Stimulated activated CD8-positive, alpha-beta memory T cell treated with anti-CD3 and anti-CD28 coated beads, Interleukin-15, amount 100 ng/mL, for 1 hour (primary cell): ENCODE measurements at places on chromosomes 2 and 18.

GRCh38 chr2:143110758-143111428 lies 18.3 kb upstream of the ARHGAP15 start:
- peak; percentile 41 for DNase-seq

DNA sequence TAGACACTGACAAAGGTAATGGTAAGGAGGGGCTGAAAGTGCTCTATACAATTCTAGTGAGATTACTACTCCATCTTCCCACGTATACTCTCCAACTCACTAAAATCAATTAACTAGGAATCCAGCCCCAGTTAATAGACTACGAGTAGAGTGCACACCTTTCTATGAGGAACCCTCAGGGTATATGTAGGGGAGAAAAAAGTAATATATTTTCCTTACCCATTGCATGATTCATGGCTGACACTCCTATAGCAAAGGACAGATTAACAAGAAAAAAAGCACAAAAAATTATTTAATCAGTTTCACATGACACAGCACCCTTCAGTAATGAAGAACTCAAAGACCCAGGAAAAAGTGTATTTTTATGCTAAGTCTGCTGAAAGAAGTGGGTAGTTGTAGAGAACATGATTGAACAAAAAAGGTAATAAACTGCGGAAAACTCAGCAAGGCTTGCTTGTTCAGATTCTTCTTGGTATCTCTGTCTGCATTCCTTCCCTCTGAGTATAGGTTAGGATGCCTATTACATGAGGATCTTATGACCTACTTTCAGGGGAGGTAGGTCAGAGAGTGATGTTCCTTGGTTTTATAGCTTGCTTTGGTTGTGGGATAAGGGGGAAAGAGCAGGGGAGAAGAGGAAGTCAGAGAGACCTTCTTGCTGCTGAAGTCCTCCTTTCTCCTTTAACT lies 342.0 kb upstream of the DLGAP1 start:
- DNase-seq = no peak

DNA sequence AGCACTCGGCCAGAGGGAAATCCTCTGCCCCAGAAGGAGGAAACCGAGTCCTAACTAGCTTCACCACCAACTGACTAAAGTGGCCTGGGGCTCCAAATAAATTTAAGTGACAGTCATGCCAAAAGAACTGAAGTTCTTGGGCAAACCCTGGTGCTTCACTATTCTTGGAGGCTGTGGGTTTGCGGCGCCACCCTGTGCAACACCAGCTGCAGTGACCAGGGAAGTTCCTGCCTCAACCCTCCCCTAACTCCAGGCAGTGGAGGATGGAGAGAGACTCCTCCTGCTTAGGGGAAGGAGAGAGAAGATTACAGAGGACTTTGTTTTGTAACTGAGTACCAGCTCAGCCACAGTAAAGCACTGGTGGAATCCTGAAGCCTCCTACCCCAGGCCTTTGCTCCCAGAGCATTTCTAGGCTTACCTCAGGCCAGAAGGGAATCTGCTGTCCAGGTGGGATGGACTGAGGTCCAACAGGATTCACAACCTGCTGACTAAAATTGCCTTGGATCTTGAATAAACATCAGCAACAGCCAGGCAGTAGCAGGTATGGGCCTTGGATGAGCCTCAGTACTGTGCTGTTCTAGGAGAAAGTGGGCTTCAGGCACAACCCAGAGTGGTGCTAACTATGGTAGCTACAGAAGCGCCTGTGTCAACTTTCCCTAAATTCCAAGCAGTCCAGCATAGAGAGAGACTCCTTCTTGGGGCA lies 29.4 kb upstream of the BMP10 start:
- no peak for DNase-seq

- DNase-seq = no peak
These were observed 103.0 kb downstream of the ZAP70 start for GRCh38 chr2:97816411-97816810.

DNA sequence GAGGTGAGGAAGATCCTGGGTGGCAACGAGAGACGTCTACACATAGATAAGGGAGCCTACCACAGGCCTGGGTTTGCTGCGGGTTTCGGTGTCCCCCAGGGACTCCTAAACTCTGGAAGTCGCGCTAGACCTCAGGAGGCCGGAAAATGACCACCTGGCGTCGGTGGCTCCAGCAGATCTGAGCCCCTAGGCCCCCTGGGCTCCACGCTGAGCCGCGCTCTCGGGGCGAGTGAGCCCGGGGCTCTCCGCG lies 987 bp upstream of the DLX1 start:
- no peak for DNase-seq

DNA sequence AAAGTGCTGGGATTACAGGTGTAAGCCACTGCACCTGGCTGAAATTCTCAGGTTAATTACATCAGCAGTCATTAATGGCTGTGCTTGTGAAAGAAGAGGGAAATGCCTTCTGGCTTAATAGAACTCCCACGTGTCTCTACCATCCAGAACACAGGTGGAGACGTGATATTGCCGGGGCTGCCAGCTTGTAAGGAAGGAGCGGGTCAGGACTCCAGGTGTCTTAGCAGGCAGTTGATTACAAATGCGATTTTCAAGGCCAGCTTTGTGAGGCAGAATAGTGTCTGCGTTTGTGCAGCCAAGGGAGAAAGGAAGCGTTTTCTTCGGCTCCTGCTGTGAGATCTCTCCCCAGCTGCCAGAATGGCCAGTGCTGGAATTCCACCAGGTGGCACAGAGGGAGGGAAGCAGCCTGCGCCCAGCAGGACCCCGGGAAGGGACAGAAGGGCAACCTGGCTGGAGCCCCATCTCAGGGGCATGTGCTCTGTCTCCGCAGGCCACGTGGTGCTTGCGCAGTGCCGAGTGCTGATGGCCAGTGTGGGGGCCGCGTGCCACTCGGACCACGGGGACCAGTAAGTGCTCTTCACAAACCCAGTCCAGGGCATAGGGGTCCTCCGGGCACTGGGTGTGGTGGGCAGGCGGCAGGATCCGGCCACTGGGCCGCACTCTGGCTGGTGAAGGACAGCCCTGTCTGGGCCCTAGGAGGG lies 3.7 kb upstream of the ESPNL start:
- no peak for DNase-seq

DNA sequence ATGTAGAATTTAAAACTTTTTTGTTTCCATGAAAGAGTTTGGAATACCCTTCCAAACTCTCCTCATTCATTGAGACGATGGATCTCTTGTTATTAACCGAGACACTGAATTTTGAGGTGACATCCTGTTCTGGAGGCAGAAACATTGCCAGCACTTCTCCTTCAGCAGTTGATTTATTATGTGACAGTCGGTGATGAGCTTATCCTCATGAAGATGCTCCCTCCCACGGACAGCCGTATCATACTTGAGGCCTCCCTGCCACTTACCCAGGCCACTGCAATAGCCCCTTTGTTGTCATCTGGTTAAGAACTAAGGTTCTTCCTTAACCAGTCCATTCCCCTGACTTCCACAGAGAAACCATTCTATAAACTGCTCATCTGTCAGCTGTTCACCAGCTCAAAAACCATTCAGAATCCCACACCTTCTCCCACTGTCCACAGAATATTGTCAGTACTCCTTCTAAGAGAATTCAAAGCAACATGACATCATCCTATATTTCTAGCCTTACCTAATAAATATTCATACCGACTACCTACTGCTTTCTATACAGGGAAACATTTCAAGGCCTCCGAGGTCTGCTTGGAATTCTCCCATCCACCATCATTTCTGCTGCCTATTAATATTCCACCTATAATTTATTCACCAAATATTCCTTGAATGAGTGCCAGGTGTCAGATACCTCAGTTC lies 139.0 kb upstream of the TRIB2 start:
- DNase-seq = no peak

GRCh38 chr2:168397629-168398028 lies 58.4 kb upstream of the CERS6 start:
- no peak for DNase-seq

- DNase-seq = no peak
These were observed 78.6 kb upstream of the ACSL3 start for GRCh38 chr2:222782201-222782730.

GRCh38 chr2:69018678-69019095 lies 5.7 kb downstream of the ANTXR1 start:
- no peak for DNase-seq

GRCh38 chr2:105781274-105781978 lies 36.7 kb downstream of the NCK2 start:
- no peak for DNase-seq

DNA sequence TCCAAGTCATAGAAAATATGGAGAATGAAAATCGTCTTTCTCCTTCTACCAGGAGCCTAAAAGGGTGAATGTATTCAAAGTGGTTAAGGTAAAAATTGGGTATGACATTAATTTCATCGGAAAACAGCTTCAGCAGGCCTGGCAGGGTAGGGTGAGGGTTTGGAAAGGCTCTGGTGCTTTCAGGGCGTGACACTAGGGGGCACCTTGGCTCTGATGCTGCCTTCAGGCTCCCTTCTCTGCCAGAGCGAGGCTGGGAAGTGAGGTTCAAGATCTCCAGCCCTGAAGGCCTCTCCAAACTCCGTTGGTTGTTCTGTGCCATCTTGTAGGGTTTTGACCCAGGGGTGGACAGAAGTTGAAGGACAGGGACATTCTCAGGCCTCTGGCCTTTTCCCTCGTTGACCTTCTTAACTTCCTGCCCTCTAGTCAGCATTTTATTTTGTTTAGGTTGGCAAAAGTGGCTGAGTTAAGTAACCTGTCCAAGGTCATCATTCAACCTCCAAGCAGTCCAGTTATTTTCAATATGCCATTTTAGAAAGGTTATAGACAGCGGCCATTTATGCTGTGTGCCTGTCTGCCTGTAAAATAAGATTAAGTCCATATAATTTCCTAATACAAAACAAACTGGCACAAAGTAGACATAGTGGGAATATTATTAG lies 40.3 kb downstream of the EML6 start:
- no peak for DNase-seq

DNA sequence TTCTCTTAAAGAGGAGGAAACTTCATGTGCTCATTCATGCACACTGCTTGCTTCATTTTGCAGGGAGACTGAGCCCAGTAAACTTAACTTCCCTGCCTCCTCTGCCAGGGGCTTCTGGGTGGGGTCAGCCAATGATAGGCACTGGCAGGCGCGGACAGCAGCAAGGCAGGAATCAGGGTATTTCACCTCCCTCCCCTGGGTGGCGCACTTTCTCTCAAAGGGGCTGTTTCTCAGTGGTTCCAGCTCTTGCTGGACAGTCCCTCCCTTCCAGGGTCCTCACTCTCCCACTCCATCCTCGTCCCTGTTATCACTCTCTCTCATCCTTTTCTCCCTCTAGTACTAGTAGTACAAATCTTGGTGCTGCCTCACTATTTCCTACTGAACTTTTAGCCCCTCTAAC lies 320.5 kb upstream of the ZNF521 start:
- DNase-seq = no peak

DNA sequence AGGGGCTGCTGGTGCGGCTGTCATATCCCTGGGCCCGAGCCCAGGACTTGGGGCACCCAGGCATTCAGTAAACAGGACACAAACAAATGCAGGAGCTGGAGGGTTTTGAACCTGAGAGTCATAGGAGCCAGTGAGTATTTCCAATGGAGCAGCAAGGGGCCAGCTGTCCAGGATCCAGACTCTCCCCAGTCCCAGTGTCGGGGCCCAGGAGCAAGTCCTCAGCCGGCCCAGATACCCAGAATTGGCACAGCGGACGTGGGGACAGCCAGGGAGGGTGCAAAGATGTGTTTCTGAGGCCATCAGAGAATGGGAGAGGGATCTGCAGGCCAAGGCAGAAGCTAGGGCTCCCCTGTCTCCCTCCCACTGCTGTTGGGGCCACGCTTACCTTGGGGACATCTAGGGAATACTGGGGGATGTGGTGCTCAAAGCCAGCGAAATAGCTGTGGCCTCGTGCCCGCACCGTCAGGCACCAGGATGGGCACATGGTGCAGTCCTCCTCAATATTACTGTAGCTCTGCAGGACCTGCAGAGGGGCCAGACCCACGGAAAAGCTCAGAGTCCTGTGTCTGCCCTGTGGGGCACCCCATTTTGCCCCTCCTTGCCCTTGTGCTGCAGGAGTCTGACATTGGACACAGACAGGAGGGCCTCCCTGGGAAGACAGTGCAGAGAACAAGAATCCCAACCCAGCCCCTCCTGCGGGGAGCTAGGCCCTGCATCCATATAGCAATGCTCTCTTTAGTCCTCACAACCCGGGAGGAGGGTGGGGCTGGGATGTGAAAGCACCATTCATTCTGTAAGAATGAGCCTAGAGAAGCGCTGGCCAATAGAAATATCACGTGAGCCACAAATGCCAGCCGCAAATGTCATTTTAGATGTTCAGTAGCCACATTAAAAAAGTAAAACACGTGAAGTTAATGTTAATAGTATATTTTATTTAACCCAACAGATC lies 15.4 kb downstream of the CFAP65 start:
- DNase-seq = no peak

DNA sequence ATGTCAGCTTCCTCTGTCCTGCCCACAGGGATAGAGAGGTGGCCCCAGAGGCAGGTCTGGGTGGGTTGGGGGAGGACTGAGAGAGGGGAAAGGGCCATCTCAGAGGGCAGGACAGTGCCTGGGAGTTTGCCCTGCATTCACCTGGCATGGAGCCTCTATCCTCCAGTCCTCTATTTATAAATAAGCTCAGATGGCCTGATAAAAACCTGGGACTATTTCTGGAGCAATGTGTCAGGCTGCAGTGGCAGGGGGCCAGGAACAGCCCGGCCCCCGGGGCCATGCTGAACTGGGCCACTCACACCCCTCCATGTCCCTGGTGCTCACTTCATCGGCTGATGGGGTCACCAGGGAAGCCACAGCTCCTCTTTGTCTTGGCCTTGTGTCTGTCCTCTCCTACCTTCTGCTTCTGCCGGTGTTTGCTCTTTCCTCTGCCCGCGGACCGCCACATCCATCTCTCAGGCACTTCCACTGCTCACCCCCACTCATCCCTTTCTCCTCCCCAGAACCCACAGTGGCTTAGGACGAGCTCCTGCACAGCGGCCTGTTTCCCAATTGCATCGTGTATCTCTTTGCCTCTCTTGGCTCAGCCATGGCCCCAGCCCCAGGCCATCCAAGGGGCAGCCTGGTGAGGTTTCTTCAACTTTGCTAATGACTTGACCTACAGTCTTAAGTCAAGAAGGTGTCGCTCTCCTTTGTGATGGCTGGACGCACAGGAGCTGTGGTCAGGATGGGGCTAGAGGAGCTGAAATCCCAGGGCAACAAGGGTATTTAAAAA lies 38.8 kb downstream of the SCTR start:
- no peak for DNase-seq

DNA sequence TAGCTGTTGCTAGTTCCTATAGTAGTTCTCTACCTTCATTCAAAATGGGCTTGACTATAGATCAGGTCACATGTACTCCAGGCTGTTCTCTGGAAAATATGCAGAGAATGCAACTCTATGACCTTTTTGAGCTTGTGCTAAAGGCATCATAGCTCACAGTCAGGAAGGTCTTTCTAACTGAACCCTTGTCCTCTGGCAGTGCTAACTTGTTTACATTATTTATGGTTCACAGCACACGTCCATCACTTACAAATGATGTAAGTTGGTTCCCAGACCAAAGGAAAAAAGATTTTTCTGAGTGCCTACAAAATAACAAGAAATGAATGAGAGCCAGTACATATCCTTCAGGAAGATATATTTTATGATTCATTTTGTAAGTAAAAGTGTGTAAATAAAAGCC lies 236.1 kb downstream of the GCA start:
- DNase-seq = no peak

- DNase-seq = no peak
These were observed 124.0 kb downstream of the OSBPL1A start for GRCh38 chr18:24273596-24273995.
